ENCODE measurements at places on chromosomes 2 and 18.

- DNase-seq, result no peak
Measured at GRCh38 chr2:74887960-74888700, 54.2 kb downstream of the HK2 start.

GRCh38 chr2:151799886-151800292, 28.3 kb downstream of the ARL5A start:
- no peak for DNase-seq

DNA sequence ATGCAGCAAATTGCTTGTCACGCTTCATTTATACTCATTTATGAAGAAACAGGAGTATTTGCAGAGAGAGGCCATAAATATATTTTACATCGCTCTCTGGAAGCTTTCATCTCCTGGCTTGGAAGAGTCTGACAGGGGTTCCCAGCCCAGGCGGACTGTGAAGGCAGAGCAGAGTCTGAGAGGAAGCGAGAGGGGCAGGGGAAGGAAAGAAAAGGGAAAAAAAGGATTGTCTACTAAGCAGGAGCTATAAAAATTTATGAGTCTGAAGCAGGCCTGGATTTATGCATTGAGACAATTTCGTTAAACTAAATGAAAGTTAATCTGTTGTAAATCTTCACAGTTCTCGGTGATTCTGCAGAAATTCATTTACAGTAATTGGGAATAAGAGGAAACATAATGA, 143.9 kb upstream of the GYPC start:
- no peak for DNase-seq

DNA sequence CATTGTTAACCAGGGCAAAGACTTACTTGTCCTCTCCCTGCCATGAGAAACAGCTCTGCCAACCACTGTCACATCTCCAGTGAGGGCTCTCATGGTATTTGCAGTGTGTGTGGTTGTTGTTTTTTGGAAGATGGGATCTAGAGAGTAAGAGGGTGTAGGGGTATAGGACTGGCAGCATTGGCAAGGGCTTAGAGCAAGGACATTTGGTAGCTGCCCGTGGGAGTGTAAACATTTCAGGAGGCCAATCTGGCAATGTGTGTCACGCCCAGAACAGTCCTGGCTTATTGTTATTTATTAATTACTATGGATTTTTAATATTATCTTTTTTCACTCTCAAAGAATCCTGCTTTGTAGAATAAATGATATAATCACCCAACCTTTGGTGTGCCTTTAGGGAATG, 90.5 kb downstream of the TMEM17 start:
- DNase-seq, result no peak

DNA sequence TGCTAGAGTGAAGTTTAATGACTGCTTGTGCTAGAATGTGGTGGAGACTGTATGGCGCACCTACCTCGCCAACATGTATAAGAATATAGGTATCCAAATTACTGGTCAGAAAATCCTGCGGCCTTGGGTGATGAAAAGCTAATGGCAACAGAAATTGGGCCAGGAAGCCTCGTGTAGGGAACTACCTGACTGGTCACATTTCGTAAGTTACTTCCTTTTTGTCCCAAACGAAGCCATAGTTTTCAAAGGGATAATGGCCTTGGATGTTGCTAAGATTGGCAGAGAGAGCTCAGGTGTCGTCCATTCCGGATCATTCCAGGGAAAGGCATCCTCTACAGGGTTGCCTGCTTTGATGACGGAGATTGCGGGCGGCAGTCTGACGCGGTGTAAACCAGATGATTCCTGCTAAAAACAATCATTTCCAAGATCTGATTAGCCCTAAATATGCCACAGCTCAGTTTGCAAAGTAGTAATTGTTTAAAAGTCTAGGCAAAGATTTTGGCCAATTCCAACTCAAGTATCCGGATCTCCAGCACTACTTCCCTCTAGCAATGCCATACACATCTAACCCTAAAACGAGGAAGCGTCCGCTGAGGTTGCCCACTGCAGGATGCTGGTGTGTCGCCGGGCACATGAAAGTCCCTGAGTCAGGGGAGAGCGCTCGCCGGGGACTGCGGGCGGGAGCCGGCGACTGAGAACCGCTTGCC, 708 bp upstream of the MALT1 start:
- no peak for DNase-seq

- DNase-seq, result no peak
Measured at GRCh38 chr2:156486147-156486546, 50.0 kb downstream of the GPD2 start.

GRCh38 chr2:106156305-106157296, 37.5 kb downstream of the UXS1 start:
- no peak for DNase-seq

GRCh38 chr2:111048856-111049768, 71.6 kb upstream of the BCL2L11 start:
- DNase-seq, result no peak

- DNase-seq, result no peak
Measured at GRCh38 chr2:208392300-208392699, 14.3 kb upstream of the PTH2R start.

DNA sequence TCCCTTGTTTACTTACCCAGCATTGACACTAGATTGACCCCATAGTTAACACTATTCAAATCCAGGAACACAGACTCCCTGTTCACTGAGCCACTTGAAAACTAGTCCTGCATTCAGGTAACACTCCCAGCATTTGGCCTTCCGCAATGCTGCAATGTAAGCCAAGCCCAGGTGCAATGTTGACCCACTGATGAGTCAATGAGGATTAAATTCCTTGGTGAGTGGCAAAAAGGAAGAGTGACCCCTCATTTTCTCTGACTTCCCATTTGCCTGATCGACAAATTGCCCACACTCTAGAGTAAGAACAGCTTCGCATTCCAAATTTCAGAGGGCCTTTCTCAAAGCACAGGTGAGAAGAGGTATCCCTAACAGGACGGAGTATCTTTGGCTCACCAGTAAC, 251.9 kb downstream of the FBXO15 start:
- no peak for DNase-seq

DNA sequence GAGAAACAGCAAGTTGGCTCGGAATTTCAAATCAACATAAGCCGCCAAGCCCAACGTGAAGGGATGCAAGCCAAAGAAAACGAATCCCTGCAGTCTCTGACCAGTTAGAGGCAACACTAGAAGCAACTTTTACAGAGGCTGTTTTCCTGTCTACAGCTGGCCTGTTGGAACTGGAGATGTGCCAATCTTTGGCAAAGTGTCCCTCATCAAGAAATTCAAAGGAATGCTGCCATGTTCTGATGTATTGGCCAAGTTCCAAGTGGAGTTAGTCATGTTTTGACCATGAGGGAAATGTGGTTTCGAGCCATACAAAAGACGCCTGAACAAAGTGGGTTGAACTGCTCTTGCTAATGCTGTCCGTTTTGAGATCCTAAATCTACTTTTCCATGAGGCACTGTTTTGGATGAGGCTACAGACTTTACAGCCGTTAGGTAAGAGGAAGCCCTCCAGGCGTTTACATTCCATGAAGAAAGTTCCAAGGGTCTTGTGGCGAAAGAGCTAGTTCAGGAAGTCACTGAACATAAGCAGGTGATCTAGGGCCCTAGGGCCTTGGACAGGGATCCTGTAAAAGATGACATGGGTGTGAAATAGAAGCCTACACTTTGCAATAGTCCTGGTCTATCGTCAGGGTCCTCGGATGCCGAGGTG, 140.7 kb upstream of the PXDN start:
- DNase-seq, result no peak

DNA sequence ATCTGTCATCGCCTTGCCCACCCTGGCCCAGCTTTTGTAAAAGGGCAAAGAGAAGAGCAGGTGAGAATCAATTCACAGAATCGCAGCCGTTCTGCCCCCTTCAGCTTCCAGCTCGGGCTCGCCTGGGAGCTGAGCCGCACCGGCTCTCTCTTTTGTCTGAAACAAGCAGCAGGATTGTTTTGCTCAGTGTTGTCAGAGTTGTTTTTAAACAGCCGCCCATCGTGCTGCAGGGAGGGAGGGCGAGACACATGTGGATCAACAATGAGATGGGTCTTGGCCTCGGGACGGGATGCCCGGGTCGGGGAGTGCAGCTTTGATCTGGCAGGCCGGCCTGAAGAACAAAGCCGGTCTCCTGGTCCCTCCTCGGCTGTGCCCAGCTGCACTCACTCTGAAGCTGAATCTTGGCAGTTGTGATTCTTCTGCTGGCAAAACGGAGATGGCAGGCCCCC, 39.7 kb upstream of the HDAC4 start:
- DNase-seq, result no peak

DNA sequence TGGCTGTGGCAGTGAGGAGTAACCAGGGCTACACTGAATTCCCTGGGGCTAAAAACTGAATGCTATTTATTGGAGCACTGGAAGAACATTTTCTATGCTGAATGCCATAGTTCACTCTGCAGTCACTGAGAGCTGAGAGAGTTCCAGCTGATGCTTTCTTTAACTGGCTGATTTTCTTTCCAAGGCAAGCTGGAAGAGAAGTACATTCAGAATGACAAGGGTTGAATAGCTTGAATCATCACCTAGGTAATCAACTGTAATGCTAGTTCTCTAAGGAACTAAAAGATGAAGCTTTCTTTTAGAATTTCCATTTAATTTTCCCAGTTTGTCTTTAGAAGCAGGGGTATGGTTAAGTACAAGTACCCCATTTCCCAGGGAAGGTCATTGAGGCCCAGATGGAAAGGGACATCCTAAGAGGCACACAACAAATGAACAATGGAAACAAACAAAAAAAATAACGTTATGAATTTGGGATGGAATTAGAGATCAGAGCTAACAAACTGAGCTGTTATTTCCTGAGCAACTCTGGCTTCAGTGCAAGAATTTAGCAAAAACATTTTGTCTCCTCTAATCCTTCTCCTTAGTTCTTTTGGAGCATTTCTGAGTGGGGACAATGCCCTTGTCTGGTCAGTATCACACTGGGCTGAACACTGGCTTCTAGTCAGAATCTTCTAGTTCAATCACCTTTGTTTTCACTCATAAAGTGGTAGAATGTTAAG, 132.8 kb upstream of the REG3A start:
- no peak for DNase-seq

- DNase-seq, result no peak
Measured at GRCh38 chr2:44778671-44779476, 162.6 kb upstream of the SIX3 start.

- no peak for DNase-seq
Measured at GRCh38 chr18:70044632-70045031, 97.0 kb upstream of the CD226 start.

GRCh38 chr18:58038063-58038462, 6.0 kb upstream of the NEDD4L start:
- no peak for DNase-seq

GRCh38 chr2:72780477-72780876, 45.4 kb downstream of the EXOC6B start:
- DNase-seq, result no peak

DNA sequence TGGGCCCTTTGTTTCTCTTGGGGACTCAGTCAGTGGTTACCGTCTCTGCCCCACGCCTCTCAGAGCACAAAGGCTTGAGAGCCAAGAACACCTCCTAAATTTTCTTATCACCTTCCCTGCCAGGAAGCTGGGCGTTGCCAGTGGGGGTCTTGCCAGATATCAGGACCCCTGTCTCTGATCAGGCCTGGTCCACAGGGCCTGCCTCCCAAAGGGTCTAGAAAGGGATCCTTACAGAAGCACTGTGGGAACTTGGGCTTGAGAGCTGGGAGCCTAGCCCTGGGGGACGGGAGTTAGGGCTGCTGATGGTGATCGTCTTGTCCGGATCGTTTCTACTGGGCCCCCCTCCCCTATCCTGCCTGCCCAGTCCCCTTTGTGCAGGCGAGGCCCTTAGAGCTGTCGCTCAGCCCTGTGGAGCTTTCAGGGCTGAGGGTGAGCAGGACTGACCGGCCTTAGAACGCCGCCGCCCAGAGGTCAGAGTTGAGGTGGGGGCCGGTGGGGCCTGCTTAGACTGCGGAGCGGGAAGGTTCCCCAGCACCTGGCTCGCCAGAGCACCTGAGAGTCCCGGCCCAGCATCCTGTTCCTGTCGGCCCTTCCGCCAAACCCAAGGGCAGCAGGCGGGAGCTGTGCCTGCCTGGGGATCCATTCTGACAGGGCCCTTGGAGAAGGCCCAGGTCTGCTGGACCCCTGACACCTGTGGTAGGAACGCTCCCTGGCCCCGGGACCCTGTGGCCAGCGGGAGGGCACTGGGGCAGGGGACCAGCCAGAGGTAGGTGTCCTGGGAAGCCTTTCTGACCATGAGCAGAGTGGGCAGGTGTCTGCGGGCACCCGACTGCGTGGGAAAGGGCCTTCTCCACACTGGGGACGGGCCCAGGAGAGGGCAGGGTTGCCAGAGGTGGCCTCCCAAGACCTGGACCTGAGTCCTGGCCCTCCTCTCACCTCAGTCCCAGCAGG, 956 bp downstream of the ESPNL start:
- DNase-seq, result no peak

- no peak for DNase-seq
Measured at GRCh38 chr18:13138420-13139139, 80.0 kb upstream of the LDLRAD4 start.

GRCh38 chr18:5237083-5237722, 40.1 kb upstream of the AKAIN1 start:
- peak; percentile 39 for DNase-seq

GRCh38 chr18:25518716-25519053, 166.7 kb upstream of the ZNF521 start:
- DNase-seq, result no peak

GRCh38 chr18:54558609-54559585, 32.1 kb upstream of the DYNAP start:
- no peak for DNase-seq

DNA sequence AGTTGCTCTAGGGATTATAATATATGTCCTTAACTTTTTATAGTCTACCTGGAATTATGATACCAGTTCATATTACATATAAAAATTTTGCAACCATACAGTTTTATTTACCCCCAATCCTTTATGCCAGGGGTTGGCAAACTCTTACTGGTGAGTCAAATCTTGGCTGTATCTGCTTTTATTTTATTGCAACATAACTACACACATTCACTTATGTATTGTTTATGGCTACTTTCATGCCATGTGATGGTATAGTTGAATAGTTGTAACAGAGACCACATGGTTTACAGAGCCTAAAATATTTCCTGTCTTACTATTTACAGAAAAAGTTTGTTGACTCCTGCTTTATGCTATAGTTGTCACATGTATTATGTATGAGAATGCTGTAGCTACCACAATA, 25.8 kb upstream of the DLX2 start:
- no peak for DNase-seq

GRCh38 chr2:121689356-121689755, 40.1 kb upstream of the CLASP1 start:
- no peak for DNase-seq

- DNase-seq, result no peak
Measured at GRCh38 chr18:23585007-23585871, 1.1 kb downstream of the NPC1 start.

- DNase-seq, result no peak
Measured at GRCh38 chr2:109562421-109562820, 51.3 kb downstream of the SEPTIN10 start.

DNA sequence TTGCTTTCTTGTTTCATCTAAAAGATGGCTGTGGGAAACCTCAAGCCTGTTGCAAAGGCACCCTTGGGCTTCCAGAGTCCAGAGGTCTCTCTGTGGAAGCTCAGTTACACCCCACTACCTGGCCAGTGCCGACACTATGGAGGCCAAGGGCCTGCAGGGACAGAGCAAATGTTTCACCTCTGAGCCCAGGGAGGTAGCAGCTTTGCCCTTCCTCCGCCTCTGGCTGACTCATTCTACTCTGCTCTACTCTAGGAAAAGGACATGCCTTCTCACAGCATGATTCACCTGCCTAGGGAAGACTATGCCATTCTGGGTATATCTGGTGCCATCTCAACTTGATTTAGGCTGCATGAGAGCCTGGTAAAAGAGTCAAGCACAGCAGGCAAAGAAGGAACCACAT, 12.2 kb downstream of the MYOM1 start:
- DNase-seq, result no peak
